Left forelimb (tissue), 1 donor: ENCODE measurements at places on chromosomes 4 and X.

DNA sequence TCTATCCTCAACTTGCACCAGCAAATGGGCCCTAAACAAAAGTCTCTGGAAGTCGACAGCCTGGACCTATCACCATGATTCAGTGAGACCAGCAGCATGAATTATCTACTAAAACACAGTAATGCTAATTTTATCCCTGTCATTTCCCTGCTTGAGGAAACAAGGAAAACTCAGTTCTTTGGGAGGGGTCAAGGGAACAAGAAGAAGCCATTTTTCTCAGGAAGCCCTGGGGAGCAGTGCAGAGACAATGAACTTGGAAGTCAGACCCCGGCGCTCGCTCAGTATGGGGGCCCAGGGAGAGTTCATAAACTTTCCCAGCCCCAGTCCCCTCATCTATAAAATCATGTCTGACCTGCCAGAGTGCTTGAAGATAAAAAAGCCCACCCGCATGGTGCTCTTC lies 50.4 kb downstream of the DCTD start:
- no peak for DNase-seq

- no peak for DNase-seq
Measured at GRCh38 chr4:156442912-156443311, 489.2 kb upstream of the CTSO start.

- DNase-seq, result no peak
Measured at GRCh38 chr4:181108237-181108636, 1135.0 kb upstream of the TENM3 start.

DNA sequence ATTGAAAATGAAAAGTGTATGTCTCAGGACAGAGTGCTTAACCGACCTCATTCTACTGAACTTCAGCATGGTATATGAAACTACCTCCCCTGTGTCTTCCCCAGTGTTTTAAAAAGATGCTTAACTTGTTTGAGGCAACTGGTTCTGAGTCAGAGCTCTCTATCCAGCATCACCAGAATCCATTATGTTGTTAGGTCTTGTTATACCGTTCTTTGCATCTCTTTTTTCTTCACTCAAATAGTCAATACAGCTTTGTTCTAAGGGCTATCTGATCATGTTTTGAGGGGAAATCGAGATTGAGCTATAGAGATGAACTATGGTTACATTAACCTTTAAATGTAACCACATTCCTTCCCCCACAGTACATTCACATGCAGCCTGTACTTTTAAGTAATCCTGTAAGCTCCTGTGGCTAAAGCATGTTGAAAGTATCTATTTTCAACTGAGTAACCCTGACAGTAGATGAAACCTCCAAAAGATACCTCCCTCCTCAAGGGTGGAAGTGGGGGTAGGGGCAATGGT lies 514.4 kb downstream of the RPA4 start:
- no peak for DNase-seq

DNA sequence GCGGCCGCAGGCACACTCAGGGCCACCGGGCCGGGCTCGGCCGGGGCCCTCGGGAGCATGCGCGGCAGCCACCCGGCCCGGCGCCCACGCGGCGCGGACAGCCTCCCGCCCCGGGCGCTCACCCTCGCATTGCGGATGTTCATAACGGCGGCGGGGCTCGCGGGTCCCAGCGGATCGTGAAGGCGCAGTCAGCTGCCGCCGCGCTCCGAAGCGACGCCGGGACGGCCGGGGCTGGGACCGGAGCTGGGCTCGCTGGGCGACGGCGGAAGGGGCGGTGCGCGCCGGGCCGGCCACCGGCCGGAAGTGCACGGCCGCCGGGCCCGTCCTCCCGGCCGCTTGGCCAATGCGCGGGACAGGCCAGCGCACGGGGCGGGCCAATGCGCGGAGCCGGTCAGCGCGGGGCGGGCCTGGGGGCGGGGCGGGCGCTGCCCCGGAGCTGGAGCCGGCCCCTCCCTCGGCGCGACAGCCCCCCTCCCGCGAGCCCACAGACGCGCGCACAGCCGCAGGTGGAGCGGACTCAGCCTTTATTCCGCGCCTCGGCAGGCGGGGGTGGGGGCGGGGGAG lies at the start of gene NAA10:
NAA10 (minus strand) TSS at position 276 of the 564 bp plus-strand sequence; CDS start at position 143, 133 bp downstream.
- peak; percentile 77 for DNase-seq

- no peak for DNase-seq
Measured at GRCh38 chr4:139978692-139979091, 175.3 kb downstream of the MAML3 start.
